Amniotic epithelial cell (primary cell): ENCODE measurements at places on chromosomes 2 and 18.

DNA sequence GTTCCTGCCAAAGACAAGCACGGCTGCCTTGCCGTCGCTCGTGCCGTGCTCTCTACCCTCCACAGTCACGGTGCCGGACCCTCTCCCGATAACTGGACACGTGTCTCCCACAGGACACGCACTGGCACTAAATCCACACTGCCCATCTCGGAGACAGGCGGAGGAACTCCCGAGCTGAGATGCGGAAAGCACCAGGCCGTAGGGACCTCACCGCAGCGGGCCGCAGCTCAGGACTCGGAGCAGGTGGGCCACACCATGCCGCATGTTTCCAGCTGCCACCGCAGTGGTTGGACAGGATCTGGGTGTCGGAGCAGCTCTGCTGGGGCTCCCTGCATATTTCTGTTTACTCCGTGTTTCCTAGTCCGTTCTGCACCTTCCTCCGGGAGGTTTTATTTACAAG, 127.2 kb downstream of the TPO start:
- DNase-seq: no peak

DNA sequence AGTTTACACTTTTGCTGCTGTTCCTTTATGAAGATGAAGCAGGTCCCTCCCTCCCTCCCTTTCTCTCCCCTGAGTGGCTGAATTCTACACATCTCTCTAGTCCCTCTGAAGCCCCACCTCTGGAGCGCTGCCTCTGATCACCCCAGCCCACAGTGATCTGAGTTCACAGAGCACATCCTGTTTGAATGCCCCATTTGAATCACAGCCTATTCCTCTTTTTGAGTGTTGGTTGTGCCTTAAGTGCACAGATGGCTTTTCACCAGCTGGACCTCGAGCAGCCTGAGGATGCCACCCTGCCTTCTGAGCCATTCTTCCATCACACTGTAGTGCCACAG, 87.1 kb downstream of the ITGB1BP1 start:
- peak; percentile 53 for DNase-seq

GRCh38 chr2:180753809-180754761, 226.3 kb upstream of the UBE2E3 start:
- DNase-seq: peak; percentile 46

- no peak for DNase-seq
Measured at GRCh38 chr2:26612522-26613240, 28.5 kb downstream of the CIB4 start.

DNA sequence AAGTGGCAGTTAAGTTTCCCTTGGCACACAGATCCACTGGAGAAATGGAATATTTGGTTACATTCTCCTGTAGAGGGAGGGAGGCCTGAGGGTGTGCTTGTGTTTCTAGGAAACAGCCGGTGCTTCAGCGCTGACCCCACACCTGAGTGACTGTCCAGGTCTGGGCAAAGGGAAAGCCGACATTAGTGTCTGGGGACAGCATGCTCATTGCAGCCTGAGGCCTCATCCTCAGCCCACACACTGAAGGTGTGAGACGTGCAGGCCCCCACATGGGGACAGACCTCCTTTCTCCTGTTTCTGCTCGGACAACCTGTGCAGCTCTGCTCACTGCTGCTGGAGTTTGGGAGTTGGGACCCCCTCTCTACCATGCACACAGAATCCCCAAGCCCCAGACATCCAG, 178.3 kb downstream of the ACKR3 start:
- no peak for DNase-seq

GRCh38 chr2:199147216-199147615, 310.5 kb downstream of the SATB2 start:
- DNase-seq: no peak

- peak; percentile 67 for DNase-seq
Measured at GRCh38 chr2:234133004-234133403, 82.5 kb downstream of the SPP2 start.

DNA sequence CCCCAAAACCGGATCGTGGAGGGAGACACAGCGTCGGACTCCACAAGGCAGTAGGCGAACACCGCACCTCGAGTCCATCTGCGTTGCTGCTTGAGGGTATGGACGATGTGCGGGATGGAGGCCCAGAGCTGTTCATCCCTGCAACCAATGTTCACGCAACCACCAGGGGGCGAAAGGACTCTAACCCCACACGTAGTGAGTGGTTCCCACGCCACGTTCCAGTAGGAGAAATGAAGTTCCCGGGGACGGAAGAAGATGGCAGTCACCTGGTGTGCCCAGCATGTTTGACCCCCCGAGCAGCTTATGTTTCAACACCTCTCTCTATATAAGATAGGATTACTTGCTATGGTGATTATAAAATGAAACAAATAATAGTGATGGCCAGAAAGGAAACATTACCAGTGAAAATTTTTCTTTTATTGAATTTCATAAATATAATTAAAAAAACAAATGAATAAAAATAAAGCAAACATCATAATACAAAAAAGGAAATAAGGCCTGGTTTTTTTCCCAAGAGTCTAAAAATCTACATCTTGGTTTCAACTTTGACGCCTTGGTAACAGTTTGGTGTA, 184.3 kb downstream of the SH3BP4 start:
- DNase-seq: peak; percentile 72

GRCh38 chr2:33166287-33166881, 219.6 kb downstream of the LTBP1 start:
- DNase-seq: no peak
